NCI-H1092 (cell line): ENCODE measurements at places on chromosomes 1 and 21.

DNA sequence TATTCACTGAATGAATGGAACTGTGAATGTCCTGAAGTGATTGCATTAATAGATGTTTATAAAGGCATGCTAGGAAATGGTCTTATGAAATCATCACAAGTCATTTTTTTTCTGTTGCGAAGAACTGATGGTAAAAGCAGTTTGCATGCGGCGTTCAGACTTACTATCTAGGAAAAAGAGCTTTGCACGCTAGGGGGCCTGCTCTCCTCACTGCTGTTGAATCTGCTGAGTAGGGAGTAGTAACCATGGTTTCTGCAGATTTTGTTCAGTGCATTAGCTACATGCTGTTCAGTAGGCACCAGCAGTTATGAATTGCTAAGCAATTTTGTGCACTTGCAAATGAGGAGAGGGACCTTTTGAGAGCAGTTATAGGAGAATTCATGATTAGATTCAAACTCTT is 57.9 kb downstream of the CENPF start:
- no peak for DNase-seq

DNA sequence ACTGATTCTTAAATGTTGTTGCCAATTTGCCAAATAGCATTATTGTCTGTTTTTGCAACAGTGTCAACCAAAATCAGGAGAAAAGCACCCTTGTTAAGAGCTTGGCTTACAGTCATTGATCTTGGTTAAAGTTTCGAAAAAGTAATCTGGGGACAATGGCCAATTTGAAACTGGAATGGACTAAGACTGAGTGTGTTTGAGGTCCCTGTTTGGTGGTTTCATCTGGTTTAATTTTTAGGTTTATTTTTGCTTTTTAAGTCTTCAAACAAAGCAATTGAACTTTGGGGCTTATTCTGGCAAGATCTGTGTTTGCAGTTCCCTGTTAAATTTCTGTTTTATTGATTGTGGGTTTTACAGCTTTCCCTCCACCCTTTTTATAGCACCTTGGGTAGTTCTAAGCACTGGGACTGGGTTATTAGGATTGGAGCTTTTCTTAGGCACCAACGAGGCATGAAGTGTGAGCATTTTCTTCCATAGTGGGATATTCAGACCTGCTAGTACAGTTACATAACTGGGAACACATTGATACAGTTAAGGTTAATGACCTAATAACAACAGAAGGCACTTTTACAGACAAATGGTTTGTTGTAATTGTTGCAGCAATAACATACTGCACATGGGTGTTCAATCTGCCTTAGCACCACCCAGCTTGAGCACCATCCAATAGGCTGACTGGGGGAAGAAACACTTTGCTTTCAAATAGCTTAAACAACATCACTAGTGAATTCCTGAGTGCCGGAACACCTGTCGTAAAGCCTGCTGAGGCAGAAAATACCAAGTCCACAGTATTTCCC is 40.6 kb upstream of the MAP10 start:
- no peak for DNase-seq

- no peak for DNase-seq
Observed at GRCh38 chr1:214143006-214143992, 137.7 kb upstream of the SMYD2 start.

DNA sequence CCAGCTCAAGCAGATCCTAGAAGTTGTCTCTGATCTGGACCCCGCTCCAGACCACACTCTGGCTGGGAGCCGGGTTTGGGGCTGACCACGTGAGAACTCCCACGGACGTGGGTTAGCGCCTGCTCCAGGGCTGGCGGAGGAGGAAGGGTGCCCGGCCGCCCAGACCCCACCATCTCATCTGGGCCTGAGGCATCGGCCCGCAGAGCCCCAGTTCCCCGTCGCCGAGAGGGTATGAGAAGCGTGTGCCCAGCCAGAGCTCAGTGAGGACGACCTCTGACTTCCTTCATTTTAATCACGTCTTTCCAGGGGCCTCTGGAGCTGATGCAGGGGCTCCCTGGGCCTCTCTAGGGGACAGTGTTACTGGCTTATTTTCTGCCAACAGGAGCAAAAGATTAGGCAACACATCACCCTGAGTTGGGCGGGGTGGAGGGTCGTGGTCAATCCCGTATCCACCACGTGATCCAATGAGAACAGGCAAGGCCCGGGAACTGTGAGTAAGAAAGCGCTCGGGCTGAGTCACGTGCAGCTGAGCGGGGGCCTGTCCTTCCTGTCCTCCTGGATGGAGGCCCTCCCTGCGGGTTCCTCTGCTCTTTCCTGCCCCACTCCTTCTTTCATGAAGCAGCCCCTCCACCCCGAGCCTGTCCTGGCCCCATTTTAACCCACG is 81.1 kb downstream of the SIK1 start:
- DNase-seq, result no peak

DNA sequence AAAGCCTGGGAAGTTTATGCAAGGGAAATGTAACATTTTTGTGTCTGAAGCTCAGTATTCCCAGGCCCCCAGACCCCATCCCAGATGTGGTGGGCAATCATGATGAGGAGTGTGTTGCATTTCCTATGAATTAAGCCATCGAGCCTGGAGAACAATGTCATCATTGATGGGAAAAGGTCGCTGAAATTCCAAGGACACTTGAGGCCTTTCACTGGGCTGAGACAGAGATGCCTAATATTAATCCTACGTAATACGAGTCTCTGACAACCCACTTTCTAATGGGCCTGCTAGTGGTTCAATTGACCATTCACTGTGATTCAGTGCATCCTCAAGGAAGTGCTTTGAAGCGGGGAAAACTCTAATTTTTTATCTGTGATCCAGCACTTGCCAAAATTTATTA is 291.6 kb downstream of the PLPP3 start:
- no peak for DNase-seq

DNA sequence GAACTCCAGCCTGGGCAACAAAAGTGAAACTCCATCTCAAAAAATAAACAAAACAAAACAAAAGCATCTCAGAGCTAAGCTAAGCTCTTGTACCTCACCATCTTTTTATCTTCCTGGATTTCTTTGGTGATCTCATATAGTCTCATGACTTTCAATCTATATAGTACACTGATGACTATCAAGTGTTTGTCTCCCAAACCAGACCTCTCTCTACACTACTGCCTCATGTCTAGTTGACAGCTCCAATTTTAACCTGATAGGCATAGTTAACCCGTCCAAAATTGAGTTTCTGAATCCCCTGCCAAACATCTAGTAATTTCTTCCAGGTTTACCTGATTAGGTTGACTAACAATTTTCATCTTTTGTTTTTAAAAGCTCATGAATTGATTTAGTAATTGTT is 151.7 kb downstream of the COP1 start:
- DNase-seq, result no peak

DNA sequence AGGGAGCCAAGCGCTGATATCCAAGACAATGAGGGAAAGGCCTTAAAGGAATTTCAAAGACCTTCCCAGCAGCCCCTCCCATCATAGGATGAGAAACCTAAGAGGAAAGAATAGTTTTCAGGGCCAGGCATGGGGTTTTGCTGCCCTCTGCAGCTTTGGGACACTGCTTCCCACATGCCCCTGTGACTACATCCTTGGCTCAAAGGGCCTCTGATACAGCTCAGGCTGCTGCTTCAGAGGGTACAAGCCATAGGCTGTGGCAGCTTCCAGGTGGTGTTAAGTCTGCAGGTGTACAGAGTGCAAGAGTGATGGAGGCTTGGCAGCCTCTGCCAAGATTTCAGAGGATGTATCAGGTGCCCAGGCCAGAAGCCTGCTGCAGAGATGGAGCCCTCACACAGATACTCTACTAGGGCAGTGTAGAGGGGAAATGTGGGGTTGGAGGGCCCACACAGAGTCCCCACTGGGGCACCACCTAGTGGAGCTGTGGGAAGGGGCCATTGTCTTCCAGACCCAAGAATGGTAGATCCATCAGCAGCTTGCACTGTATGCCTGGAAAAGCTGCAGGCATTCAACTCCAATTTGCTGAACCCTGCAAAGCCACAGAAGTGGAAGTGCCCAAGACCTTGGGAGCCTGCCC is 125.8 kb downstream of the SLC45A1 start:
- DNase-seq, result no peak

DNA sequence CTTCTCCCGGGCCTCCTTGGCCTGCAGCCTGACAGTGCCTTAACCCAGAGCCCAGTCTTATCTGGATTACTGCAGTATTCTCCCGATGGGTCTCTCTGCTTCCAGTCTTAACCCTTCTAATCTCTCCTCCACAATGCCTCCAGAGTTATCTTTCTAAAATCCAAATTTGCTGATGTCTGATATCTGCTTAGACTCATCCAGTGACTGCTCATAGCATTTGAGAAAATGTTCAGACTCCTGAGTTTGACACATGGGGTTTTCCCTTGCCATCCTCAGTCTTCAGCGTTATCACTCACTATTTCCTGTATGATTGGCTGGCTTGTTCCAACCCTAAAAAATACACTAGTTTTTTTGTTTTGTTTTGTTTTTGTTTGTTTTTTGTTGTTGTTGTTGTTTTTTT is 102.0 kb downstream of the FMN2 start:
- no peak for DNase-seq

GRCh38 chr1:218426343-218426657 is 81.2 kb downstream of the TGFB2 start:
- no peak for DNase-seq

DNA sequence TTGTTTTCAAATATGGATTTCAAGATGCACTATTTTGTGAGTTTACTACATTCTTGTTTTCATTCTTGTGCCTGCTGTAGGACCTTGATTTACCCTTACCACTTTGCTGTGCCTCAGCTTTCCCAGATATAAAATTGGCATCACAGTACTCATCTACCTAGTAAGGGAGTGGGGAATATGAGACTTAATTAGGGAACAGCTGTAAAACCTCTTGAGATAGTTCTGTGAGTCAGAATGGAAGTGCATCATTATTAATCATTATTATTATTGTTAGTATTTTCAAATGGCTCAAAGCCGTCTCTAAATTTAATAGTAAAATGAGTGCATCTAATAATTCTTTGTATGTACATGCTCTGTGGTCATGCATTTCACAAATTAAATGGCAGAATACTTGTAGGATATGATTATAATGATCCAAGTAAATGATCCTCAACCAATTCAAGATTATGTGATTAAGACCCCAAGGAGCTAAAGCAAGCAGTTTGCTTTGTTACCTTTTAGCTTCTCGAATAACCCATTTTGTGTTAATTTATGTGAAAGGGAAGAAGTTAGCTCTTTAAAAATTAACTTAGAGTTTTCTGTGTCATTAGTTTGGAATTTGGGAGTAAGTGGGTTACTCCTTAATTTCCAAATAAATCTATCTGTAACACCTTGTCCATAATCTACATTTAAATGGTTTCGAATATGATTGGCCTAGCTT is 155.4 kb downstream of the NFIA start:
- no peak for DNase-seq

DNA sequence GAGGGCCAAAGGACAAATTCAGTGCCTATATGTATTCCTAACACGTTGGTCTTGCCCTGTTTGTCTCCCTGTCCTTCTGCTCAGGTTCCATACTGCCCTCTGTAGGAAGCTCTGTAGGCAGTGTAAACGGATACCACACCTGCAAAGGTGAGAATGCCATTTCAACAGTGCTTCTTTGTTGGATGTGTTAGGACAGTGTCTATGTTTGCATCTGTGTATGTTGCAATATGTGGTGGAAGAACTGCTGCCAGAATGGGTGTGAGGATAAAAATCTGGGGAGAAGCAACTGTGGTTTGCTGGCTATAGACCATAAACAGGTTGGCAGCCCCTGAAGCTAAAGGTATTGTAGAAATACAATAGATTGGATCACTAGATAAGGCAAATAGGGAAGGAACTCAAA is 113.1 kb upstream of the BMP8A start:
- DNase-seq, result no peak
